ENCODE measurements at places on chromosomes 7 and 10.
A peak's percentile ranks its signal among the peaks of the same experiment; 100 is the strongest.

DNA sequence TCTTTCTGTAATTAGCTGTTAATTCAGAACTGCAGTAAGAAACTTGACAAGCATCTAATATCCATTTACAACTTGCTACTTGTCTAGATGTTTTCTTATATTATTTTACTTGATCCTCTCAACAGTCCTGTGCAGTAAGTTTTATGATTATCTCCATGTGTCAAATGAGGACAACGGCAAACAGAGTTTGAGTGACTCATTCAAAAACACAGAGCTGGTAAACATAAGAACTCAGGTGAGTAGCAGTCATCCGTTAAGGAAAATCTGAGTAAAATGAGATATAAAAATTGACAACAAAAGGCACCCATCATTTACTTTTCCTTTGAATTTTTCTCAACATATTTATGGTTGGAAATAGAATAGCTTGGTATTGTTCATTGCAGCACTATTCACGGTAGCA is 19.0 kb upstream of the TARP start:
- DNase-seq, result no peak

- DNase-seq, result no peak
These were observed 662 bp downstream of the POLR3A start for GRCh38 chr10:78028438-78029268.

- DNase-seq, result no peak
These were observed 151.5 kb upstream of the KAT6B start for GRCh38 chr10:74674927-74675326.

DNA sequence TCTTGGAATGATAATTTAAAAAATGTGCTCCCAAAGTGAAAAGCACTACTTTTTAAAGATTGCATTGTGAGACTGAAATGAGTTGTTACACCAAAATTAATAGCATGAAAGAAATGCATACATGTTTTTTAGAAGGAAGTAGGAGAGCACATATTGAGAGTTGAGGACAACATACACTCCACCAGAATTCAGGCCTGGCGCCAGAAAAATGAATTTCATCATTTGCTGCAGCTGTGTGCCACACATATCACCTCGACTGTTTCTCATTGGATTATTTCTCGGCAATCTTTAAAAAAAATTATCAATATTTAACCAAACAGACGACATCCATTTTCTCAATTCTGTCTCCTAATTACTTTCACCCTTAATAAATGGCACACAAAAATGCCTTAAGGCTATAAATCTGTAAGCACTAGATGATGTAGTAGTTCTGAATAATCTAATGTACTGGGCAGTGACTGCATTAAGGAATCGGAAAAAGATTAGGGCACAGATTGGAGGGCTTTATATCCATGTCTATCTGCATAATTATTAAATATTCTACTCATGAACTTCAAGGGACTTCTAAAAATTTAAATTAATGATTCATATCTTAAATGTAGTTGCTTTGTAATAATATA is 590.4 kb downstream of the NXPH1 start:
- no peak for DNase-seq

GRCh38 chr7:112129655-112130323 is 76.4 kb downstream of the DOCK4 start:
- no peak for DNase-seq

DNA sequence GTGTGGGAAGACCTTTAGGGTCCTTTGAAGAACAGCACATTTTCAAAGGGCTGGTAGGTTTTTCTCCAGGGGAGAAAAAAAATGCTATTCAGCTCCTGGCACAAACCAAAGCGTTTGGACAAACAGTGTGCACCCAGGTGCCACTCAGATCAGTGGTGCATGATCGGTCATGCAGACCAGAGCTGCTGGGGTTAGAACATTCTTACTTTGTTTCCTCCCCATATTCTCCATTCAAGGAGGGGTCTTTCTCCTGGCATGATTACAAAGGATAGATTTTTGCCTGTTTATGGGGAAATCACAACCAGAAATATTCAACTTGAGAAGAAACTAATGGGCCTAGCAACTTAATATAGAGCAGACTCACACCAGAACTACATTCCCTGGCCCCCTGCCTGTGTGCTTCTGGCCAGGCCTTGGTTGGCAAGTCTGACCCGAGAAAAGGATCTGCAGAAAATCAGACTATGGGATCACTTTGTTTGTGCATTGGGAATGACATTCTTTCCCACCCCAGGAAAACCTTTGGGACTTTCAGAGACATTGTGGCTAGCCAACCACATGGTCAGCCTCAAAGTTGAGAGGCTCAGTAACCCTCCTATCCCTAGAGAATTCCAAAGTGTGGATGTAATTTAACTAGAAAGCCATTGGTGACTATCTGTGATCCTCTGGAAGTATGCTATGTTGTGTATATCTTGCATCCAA is 82.3 kb upstream of the FGL2 start:
- no peak for DNase-seq

GRCh38 chr7:117024811-117025210 is 71.5 kb downstream of the ST7 start:
- no peak for DNase-seq

DNA sequence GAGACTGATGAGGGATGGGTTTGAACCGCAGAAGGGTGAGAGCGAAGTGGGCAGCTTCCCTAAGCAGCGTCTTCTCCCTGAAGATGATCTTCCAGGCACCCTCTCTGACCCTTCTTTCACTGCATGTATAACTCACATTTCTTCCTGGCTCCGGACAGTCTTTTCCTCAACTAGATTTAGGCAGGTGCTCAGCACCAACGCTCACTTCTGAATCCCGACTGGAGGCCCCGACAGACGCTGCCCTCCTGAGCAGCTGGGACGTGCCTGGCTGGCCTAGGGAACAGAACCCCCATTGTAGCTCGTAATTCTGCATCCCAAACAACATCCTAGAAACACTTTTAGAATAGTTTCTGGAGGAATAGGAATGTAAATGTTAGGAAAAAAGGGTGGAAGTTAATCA is 206.6 kb downstream of the DIP2C start:
- DNase-seq, result no peak

GRCh38 chr7:65225422-65226006 is 148.1 kb upstream of the ZNF92 start:
- no peak for DNase-seq

DNA sequence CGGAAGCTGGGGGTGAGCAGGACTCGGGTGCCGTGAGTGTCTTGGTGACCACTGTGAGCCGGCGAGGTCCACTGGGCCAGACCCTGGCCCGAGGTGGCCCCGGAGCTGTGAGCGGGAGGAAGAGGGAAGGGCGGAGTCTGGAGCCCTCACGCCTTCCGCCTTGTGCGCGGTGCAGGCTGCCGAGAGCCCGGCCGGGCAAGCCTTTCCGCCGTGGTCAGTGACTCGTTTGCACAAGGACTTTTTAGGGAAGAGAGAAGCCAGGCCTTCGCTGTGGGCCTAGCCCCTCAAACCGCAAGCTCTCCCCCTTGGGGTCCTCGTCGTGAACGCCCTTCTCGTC is 40.9 kb upstream of the ZNF32 start:
- DNase-seq, result no peak

DNA sequence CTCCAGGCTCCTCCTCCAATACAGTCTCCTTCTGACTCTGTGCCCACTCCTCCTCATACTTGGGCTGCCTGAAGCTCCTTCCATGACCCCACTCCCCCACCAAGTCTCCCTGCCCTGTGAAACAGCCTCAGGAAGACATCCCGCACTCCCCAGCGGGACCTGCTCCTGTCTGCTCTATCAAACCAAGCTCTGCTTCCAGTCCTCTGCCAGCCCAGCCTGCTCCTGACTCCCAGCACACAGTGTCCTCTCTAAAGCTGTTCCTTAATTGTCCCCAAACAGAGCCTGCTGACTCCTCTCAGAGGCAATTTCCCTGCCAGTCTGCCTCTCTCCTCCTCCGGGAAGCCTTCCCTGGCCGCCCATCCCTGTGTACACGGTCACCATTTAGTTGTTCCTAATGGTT is 9.9 kb downstream of the POLL start:
- DNase-seq, result no peak

GRCh38 chr10:13256627-13257026 is 22.5 kb upstream of the UCMA start:
- DNase-seq, result no peak

GRCh38 chr10:22315455-22316285 is 518 bp upstream of the COMMD3 start:
- DNase-seq, result no peak

GRCh38 chr10:91799612-91799975 is 1.4 kb downstream of the TNKS2 start:
- no peak for DNase-seq

DNA sequence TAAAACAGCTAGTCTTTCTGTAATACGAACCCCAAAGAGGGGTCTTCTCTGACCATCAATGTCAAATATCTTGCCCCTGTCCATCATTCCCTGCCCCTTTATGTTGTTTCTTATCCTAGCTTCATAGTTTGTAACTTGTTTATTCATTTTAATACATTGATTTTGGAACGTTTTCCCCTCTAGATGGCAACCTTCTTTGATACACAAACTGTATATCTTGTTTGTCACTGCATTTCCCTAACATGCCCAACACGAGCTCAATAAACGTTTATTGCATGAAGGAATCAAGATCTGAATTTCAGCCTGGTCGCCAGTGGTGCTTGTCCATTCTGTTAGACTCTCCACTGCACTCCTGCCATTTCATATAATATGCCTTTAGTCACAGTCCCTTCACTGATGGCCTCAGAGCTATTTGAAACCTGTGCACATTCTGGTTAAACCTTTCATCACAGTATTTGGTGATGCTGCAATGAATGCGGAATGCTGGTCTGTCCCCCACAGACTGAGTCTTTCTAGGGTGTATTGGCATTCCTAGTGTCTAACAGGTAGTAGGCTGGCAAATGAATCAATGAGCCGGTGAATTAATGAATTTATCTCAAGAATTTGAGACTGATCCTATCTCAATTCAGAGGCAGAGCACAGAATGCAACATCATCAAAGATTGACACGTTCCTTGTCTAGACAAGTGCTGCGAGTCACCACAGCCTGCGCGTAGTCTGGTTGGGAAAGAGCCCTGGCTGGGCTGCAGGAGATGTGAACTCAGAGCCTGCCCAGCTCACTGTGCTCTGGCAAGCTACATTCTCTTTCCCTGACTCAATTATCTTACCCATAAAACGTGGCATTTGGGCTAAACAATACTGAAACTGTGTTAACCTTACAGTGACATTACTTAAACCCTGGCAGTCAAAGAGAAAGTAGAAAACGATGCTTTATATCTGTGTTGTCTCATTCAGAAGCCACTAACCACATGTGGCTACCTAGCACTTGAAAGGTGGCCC is 55.2 kb upstream of the FRMD4A start:
- peak; percentile 92 for DNase-seq

- DNase-seq, result no peak
These were observed at the start of gene NFKB2 for GRCh38 chr10:102395400-102396316. NFKB2 (plus strand) TSS chr10:102395705; CDS start chr10:102395960, 255 bp downstream.

DNA sequence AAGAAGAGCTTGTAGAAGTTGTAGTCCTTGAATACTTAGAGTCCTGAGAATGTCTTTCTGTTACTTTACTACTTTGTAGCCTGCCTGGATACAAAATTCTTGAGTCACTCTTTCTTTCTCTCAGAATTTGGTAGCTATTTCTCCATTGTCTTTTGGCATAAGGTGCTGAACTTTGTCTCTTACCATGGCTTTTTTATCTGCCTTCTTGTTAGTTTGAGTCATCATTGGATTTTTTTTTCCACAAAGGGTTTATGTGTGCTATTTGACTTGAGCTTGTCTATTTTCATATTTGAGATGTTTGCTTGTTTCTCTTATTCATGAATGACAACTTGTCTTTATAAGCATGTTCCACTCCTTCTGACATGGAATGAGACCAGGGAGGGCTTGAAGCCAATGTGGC is 74.5 kb upstream of the EXOC6 start:
- no peak for DNase-seq

DNA sequence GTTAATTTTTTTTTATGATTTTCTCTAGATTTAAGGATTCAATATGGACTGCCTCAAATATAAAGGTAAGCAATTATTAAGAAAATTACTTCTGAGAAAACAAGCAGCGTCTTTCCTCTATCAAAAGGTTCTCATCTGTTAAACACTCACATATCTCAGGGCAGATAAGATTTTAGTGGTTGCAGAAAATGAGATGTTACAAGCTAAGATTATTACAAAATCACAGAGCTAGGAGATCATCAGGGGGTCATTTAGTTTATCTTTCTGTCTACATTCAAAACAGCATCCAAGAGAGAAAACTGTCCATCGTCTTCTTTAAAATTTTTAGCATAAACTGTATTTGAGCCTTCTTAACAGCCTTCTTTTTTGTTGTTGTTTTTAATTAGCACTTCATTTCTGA is 29.1 kb upstream of the RHOBTB1 start:
- DNase-seq, result no peak

- no peak for DNase-seq
These were observed 336.0 kb upstream of the PCDH15 start for GRCh38 chr10:55137063-55137462.

- no peak for DNase-seq
These were observed 97.8 kb upstream of the PPIF start for GRCh38 chr10:79249186-79250121.

- DNase-seq, result no peak
These were observed 233.3 kb upstream of the CACNA2D1 start for GRCh38 chr7:82676777-82677463.
